Thoracic aorta (tissue), 2 donors: ENCODE measurements at places on chromosomes 6 and 20. TPM values are rescaled to one million over a fixed set of nuclear protein-coding genes. Genes with fewer than 3 reads are reported as not detected.

Gene ADAM33
- 177 TPM for total RNA-seq

Gene PLG
- total RNA-seq, result not detected

Gene TRIM15
- not detected for total RNA-seq

GRCh38 chr6:169291148-169291547, 37.5 kb upstream of the THBS2 start:
- H3K4me1 ChIP-seq, result no peaks in the 10 kb centered on the region
- H3K36me3 ChIP-seq, result no peaks in the 10 kb centered on the region
- H3K4me3 ChIP-seq, result no peak overlapping the region
- no peaks in the 10 kb centered on the region for H3K27me3 ChIP-seq
- no peak for DNase-seq

GRCh38 chr20:1562622-1563021, 5.1 kb upstream of the SIRPD start:
- no peaks in the 10 kb centered on the region for H3K36me3 ChIP-seq
- no peak overlapping the region for H3K27ac ChIP-seq
- H3K4me3 ChIP-seq, result no peak overlapping the region

- H3K27me3 ChIP-seq, result no peaks in the 10 kb centered on the region
- no peak overlapping the region for H3K4me3 ChIP-seq
- H3K27ac ChIP-seq, result no peak overlapping the region
- DNase-seq, result no peak
- no peaks in the 10 kb centered on the region for H3K36me3 ChIP-seq
Observed at GRCh38 chr6:8400663-8401062, 34.7 kb downstream of the SLC35B3 start.

DNA sequence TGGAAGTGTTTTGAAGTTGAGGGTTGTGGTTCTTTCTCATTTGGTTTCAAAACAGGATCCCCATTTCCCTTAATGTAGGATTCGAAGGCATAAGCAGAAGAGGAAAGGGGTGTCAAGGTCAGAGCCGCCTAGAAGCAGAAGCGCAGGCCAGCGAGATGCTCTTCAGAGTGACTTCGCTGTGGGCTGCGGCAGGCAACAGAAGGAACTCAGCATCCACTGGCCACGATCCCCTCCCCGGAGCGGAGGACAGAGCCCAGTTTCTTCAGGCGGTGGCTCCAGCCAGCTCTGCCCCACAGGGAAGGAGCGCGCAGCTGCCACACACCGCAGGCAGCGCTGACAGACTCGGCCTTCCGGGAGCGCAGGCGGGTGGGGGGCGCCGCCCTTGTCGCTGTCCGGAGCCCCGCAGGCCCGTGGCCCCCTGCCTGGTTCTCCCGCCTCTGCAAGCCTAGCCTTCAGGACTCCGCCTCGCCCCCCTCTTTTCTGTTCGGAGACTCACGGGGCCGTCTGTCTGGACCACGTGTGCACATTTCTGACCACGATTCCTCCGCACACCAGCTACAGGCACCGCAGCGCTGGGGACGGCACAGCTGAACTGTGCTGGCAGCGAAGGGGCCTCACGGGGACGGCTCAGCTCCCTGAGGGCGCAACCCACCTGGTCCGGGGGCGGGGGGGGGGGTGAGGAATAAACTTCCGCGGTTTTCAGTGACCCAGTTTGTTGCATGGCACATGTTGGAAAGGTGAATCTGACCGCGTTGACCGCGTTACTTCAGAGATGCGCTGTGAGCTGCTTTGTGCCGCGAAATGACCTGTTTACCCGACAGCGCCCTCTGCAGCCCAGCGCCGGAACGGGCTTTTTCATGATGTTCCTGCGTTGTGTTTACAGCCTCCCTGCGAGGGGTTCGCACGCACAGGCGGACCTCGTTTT, 26.1 kb downstream of the TTLL2 start:
- DNase-seq, result no peak
- H3K27ac ChIP-seq, result no peak overlapping the region
- peak overlapping the region; percentile 65 for H3K4me3 ChIP-seq
- H3K27me3 ChIP-seq, result no peaks in the 10 kb centered on the region
